Stimulated activated CD4-positive, alpha-beta T cell treated with anti-CD3 and anti-CD28 coated beads, Interleukin-12 subunit alpha, Interleukin-12 subunit beta, amount 100 ng/mL, for 48 hours (primary cell): ENCODE measurements at places on chromosomes 13 and 19.

DNA sequence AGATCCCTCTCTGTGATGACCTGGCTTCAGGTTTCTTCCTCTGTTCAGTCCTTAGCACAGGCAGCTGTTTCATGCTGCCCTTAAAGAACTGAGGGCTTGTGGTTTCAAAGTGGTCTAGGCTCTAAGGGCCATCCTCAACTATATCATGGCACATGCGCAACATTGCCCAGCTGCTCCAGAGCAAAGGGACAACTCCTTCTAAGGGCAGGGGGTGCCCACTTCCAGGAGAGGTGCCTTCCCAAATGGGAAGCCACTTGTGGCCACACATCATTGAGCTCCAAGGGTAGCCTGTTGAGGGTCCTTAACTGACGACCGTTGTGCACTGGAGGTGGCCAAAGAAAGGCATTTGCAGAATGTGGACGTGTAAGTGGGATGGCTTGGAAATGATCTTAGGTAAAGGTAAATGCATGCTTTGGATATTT, 7.3 kb downstream of the GPR183 start:
- DNase-seq, result no peak

- DNase-seq, result no peak
These were observed 3.8 kb downstream of the ZAR1L start for GRCh38 chr13:32311188-32311897.

DNA sequence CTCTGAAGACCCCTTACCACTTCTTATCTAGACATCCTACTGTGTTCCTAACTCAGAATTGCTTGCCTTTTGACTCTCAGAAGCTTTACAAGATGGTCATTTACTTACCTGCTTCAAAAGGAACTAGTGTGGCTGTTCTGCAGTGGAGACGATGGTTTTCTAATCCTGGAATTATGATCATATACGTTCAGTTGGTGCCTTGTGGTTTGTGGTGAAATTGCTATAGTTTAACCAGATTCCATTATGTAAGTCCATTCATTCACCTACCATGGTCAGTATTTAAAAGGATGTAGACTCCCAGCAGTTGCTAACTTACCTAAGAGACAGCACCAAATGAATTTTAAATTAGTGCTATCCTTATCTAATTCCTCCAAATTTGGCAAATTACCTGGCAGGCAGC, 210.9 kb downstream of the SHISA2 start:
- no peak for DNase-seq

GRCh38 chr19:10238172-10238783, 7.1 kb upstream of the S1PR2 start:
- DNase-seq, result no peak

DNA sequence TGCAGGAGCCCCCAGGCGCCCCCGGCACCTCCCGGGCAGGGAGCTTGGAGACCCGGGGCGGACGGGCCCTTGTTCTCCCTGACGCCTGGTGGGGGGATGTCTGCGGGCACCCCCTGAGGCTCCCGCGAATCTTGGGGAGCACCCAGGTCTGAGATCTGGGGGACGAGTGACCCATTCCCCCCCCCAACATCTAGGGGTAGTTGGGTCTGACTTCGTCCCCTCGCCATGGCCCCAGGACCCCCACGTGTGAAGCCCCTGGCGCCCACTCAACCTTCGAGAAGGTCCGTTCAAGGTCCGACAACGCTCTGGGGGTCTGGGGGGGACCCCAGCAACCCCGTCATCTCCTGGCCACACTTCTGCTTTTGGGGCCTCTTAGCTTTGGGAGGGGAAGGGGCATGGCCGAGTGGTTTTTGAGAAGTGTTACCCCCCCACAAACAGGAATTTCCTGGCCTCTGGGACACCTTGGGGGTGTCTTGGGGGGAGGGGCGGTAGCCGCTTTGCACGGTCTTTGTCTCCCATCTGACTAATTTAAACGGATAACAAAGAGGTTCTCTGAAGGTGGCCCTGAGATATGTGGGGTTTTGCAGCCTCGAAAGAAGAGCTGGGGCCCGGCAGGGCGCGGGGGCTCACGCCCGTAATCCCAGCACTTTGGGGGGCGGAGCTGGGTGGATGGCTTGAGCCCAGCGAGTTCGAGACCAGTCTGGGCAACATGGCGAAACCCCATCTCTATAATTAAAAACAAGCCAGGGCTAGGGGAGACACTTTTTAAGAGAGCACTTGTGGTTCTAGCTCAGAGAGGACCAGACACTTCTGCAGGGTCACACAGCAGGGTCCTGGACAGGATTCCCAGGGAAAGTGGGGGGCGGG, 608 bp downstream of the CNN2 start:
- no peak for DNase-seq

DNA sequence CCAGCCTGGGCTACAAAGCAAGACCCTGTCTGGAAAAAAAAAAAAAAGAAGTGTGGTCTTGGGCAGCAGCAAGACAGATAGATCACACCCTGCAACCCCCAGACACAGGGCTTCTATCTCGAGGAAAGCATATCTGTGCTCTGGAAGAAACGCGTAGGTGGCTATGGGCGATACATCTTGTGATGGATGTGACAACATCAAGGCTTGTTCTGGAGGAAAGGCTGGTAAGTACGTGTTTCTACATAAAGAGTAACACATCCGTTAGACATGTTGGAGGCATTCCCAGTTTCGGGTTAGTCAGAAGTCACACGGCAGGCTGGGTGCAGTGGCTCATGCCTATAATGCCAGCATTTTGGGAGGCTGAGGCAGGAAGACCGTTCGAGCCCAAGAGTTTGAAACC, 6.6 kb upstream of the DHDH start:
- no peak for DNase-seq

DNA sequence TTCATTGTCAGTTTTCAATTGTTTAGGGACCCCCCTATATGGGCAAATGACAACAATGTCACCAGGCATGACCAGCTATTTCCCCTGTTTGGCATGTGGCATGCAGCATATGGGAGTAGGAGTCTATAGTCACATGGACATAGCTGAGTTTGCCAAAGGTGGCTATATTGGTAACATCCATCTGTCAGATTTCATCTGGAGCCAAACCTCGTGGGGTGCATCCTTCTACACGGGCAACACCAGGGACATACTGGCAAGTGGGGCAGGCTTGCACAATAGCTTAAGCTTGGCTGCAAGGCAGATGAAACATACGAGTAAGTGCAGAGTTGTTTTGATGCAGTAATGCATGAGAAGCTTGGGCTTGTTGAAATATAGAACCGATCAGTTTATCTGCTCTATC, 24.5 kb upstream of the ZNF816 start:
- no peak for DNase-seq

- DNase-seq, result no peak
These were observed 14.5 kb upstream of the TSPAN16 start for GRCh38 chr19:11281356-11282049.

DNA sequence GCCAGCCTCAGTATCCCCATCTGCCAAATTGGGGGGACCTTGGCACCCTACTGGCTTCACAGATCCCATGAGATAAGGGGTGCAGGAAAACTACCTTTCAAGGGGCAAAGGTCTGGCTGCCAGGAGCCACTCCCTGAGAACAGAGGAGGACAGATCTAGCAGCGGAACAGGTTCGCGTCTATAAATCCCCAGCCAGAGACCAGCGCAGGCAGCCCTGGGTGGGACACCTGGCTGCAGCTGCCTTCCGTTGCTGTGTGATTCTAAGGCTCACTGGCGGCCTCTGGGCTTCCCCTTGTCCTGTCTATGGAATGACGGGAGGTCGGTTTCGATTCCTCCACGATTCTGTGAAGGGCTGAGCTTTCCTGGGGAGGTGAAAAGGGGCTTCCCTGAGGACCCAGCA, 7.3 kb downstream of the RELB start:
- DNase-seq, result no peak

GRCh38 chr13:20171364-20171763, 10.5 kb upstream of the GJA3 start:
- DNase-seq, result no peak

GRCh38 chr13:69683921-69684686, 423.5 kb upstream of the ATXN8OS start:
- DNase-seq, result no peak

- no peak for DNase-seq
These were observed 10.2 kb downstream of the PPP1R37 start for GRCh38 chr19:45103156-45103507.
